ENCODE measurements at places on chromosomes 1 and 21.

DNA sequence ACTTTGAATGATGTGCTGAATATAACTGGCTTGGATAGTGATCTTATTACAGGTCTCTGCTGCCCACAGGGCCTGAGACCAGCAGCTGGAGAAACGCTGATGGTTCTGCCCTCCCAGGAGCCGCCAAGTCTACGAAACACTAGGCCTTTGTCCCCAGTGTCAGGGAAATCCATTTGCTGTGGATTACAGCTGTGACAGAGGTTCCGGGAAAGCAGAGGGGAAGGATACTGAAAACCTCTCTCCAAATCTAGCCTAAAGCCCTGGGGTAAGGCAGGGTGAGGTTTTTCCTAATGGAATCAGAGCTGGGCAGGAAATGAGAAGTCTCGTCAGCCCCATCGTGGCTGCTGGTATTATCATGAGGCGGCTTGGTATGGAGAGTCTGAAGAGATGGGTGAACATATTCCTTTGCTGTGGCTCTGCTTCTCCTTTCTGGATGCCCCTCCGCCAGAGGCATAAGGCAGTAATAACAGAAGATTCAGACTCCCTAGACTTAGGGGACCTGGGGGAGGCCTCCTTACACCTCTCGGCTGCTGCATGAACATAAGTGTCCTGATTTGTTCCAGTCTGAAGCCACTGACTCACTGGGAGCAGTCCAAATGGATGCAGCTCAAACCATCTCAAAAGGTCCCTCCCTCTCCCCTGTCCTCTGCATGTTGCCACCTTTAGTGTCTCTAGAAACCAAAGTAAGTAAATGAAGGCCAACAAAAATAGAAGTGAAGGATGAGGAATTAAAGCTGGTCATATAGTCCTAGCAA is 48.1 kb downstream of the PHC2 start:
- no peak for DNase-seq

DNA sequence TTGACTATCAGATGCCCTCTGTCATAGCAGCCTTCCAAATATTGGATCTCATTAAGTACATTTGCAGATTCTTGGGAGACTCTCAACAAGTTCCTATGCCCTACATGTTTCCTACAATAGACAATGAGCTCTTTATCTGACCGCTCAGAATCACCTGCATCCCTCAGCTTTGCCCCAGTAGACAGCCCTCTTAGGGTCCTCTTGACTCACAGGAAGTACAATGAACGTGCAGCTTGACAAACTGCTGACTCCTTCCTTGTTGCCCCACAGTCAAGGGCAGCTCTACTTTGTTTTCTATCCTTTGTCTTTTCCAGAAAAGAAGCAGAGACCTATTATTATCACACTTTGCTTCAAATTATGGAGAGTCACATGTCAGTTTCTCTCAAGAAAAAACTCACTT is 27.6 kb downstream of the SLC44A5 start:
- no peak for DNase-seq

DNA sequence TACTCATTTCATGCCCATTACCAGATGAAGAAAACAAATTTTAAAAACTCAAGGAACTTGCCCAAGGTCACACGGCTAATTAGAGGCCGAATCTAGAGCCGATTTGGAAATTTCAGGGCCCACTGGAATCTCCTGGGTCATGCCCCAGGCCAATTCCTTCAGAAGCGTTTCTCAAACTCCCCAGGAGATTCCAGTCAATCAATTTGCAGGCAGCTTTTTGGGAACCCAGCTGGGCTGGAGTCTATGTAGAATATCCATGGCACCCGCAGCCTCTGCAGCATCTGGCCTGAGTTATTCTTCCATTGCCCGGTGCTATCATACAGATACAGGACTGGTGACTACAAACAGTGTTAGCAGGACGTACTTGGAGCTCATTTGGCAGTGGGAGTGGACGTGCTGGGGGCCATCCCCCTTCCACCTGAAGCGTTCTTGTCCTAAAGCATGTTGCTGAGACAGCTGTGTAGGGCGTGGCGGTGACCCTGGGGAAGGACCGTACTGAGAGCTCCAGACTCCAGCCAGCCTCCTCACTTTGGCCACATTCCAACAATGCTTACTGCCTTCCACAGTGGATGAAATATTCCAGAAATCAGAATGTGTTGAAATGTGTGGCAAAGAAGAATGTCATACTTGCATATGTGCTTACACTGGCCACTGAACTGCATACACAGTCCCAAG is 38.3 kb downstream of the ABCG1 start:
- no peak for DNase-seq

DNA sequence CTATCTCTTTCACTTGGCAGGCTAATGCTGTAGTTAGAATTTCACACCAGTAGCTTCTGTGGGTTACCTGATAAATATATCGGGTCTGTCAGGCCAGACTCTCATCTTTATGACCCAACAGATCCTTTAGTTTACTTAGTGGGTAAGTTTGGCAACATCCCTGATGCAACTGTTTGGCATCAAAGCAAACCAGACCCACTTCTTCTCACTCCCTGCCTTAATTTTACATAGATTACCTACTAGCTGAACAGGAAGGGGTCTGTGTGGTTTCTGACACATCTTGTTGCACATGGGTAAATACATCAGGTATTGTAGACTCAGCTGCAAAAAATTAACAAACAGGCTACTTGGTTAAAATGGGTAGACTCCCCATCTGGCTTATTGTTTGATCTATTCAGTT is 3.2 kb upstream of the GUK1 start:
- DNase-seq = no peak

- DNase-seq = no peak
Observed at GRCh38 chr1:111875640-111876039, 113.8 kb downstream of the KCND3 start.

DNA sequence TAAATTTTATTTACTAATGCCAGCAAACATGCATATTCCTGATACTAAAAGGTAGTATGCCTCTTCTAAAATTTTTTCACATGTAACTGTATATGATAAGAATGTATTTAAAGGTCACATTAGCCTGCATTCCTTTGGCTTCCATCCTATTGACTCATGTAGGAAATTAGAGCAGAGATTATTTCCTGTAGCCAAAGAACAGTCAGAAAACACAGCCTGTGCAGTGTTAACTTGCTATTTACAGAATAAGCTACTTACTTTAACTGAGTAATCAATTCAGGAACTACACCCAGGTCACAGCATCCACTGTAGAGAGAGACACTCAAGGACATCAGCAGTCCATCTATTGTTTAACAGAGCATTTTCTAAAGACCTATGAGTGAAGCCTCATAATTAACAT is 154.5 kb upstream of the ADGRL4 start:
- no peak for DNase-seq

GRCh38 chr1:14245954-14246353 is 352.5 kb upstream of the KAZN start:
- DNase-seq = no peak

DNA sequence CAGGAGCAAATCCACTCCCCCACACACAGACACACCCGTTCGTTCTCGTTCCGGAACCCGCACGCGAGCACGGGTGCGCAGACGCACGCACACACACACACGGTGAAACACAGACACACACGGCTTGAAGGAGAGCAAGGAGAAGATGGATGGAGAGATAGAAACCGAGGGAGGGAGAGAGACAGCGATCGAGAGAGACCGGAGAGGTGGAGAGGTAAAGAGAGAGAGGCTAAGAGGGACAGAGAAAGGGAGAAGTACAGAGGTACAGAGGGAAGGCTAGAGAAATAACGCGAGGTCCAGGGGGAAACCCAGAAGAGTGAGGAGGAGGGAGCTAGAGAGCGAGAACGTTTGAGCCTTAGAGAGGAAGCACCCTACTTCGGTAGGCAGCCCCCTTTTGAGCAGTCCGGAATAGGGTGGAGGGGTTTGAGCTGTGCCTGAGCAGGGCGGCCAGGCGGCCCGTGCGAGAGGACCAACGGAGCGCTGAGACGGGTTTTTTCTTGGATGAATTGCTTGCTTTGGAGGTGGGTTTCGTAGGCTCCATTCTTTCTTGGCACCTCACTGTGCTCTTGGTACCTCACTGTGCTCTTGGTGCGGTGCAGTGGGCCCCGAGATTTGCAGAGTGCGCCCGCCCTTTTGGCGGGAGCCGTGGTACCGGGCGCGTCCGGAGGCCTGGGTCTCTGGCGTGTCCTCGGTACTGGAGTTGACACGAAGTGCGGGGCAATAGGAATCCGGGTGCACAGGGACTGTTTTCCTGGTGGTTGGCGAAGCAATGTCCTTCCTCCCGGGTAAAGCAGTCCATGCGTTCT is 88.4 kb upstream of the RHOU start:
- DNase-seq = no peak

GRCh38 chr1:47951026-47951425 is 46.2 kb downstream of the TRABD2B start:
- no peak for DNase-seq

DNA sequence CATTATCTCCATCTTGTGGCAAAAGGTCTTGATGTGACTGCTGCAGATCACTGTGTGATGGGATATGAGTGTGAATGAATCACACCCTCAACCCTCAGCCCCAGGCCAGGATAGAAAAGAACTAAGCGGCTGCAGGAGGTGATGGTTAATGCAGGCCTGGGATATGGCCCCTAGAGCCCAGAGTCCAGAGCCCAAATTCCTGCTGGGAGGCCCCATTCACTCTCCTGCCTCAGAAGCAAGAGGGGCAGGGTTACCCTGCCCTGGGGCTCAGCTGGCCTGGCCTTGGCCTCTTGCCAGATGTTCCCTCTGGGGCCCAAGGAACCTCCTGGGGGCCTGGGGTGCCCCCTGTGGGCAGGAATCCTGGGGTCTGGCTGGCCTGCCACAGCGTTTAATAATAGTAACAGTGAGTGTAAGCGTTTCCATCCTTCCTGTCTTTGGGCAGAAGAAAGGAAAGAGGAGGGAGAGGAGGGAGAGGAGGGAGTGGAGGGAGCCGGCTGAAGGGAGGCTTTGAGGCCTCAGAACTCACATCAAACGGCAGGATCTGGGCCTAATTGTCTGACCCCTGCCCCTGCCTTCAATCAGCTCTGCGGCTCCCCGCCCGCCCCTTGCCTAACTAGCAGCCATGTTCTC is 26.2 kb downstream of the DMAP1 start:
- no peak for DNase-seq

DNA sequence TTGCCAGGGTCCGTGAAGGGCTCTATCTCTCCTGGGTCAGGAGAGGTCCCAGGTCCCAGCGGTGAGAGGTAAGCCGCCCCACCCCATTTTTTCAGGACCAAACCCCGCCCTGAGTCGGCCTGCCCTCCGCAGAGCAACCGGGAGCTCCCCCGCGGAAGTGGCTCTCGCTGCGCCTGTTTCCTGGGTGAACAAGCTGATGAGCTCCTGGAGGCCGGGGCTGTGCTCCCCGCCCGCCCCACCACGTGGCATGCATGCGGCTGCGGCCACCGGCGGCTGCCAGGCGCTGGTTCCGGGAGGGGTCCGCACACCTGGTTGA is 32.0 kb downstream of the ZBTB17 start:
- no peak for DNase-seq

- no peak for DNase-seq
Observed at GRCh38 chr1:42484382-42484781, 21.3 kb downstream of the CCDC30 start.

DNA sequence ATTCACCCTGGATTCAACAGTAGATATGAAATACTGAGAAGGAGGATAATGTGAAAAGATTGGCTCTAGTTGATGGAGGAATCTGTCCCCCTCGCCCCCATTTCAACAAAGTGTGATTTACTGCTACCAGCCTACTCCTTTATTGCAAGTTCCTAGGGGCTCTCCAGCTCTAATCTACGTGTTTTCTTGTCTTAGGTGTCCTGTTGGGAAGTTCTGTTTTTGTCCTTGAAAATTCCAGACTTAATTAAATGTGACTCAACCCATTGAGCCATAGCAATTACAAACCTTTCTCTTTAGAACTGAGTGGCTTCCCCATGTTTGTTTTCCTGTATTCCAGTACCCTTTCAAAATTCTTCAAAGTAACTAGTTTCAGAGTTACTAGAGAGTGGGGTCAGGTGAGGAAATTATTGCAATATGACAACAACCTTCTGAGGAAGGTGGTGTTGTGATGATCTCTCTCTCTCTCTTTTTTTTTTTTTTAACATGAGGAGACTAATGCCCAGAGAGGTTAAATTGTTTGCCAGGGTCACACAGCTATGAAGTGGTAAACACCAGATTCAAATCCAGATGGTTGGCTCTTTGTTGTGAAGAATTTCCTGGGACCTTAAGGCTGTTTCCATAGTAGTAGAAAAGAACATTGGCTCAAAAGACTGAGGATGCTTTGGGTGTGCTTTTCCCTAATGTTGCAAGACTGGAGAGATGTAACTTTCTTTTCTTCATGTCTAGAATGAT is 3.5 kb downstream of the RGL1 start:
- no peak for DNase-seq

DNA sequence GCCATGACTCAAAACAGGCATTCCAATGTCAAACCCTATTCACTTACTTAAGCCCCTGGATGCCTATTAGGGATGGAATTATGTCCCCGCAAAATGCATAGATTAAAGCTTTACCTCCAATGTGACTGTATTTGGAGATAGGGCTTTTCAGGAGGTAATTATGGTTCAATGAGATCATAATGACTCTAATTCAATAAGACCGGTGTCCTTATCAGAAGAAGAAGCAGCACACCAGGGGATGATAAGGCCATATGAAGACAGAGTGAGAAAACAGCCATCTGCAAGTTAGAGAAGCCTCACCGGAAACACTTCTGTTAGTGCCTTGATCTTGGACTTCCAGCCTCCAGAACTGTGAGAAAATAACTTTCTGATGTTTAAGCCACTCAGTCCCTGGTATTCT is 1131.8 kb upstream of the TMPRSS15 start:
- no peak for DNase-seq

DNA sequence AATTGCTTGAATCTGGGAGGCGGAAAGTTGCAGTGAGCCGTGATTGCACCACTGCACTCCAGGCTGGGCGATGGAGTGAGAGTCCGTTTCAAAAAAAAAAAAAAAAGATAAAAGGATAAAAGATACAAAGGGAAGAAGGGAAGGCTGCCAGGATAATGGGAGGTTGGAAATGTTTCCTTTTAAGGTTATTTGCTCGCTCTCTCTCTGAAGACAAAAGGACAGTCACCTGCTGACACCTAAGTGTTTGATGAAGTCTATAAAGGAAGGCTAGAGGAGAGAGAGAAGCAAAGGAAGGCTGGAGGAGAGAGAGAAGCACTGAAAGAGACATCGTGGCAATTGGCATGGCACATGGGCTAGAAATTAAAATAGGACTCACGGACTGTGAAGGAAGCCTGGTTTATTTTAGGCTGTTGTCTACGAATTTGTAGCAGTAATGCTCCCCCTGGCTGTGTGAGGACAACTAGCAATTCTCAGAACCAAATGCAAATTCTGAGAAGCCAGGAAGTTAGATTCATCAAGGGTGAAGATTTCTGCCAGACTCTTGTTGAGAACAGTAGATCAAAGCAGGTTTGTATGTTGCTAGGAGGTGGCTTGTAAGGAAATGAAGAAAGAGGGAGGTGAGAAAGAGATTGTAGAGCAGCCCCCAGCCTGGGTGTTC is 154.2 kb downstream of the ZP4 start:
- no peak for DNase-seq

DNA sequence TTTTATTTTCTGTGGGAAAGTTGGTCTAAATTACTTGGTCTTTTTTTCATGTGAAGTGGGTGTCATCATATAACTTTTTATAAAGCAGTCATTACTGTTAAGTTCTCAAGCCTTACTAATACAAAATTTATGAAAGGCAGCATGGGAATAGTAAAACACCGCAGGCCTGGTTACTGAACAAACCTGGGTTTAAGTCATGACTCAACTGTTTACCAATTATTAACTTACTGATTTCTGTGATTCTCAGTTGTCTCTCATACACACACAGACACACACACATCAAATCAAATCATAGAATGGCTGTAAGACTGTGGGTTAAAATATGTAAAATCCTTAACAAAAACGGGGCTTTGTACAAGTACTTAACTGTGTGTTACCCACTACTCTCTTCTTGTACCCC is 14.6 kb downstream of the MAEL start:
- DNase-seq = no peak

GRCh38 chr1:96075704-96076455 is 645.7 kb upstream of the PTBP2 start:
- DNase-seq = no peak

Measured in NCI-H510A (cell line).